ENCODE measurements at places on chromosomes 12 and 14.

DNA sequence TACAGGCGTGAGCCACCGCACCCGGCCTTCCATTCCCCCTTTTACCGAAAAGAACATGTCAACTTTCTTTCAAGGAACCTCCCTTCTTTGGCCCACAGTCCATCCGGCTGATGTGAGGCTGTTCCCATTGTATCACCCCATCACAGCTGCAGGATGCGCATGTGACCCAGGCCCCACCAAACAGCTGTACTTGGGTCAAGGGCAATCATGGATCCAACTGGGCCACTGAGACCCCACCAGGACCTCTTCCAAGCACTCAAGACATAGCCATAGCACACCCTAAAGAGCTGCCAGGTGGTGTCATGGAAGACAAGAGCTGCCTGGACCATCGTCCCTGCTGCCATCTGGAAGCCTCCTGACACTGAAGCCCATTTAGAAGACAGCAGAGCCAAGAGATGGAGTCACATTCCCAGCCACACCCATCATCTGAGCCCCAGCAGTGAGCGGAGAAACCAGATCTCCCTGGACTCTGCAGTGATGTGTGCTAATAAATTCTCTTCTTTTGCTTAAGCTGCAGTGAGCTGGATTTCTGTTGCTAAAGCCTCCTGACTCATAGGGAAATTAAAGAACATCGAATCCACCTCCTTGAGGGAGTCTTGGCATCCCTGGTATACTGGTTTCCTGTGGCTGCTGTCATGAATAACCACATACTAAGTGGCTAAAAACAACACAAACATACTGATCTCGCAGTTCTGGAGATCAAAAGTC lies 105.6 kb downstream of the KSR2 start:
- H3K36me3 ChIP-seq = no peaks in the 10 kb centered on the region
- DNase-seq = no peak
- peaks cover 15% of the 10 kb centered on the region for H3K27me3 ChIP-seq
- no peak overlapping the region for H3K27ac ChIP-seq
- no peak overlapping the region for H3K4me3 ChIP-seq
- H3K4me1 ChIP-seq = no peaks in the 10 kb centered on the region

- no peak overlapping the region for H3K4me3 ChIP-seq
- H3K4me1 ChIP-seq = peaks cover 6% of the 10 kb centered on the region
- H3K36me3 ChIP-seq = no peaks in the 10 kb centered on the region
- DNase-seq = no peak
- H3K27ac ChIP-seq = no peak overlapping the region
Observed at GRCh38 chr12:63912651-63913050, 68.2 kb downstream of the SRGAP1 start.

DNA sequence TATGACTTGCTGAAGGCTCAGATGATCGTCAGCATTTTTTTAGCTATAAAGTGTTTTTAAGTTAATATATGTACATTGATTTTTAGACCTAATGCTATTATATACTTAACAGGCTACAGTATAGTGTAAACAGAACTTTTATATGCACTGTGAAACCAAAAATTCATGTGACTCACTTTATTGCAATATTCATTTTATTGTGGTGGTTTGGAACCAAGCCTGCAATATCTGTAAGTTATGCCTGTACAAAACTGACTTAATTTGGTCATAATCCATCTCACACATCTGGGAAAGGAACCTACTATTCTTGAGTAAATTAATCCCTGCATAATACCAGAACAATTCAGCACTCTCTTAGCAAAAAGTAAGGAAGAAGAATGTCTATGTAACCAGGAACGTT lies 390.7 kb downstream of the SYT1 start:
- no peak overlapping the region for H3K27ac ChIP-seq
- no peaks in the 10 kb centered on the region for H3K36me3 ChIP-seq
- H3K4me1 ChIP-seq = no peaks in the 10 kb centered on the region
- no peak overlapping the region for H3K4me3 ChIP-seq

- peaks cover 19% of the 10 kb centered on the region for H3K4me1 ChIP-seq
- H3K4me3 ChIP-seq = no peak overlapping the region
- no peak for DNase-seq
- H3K27me3 ChIP-seq = peaks cover 82% of the 10 kb centered on the region
Observed at GRCh38 chr12:209246-209645, 4.7 kb downstream of the SLC6A12 start.

- peaks cover 5% of the 10 kb centered on the region for H3K4me1 ChIP-seq
- no peak overlapping the region for H3K4me3 ChIP-seq
- DNase-seq = no peak
- no peaks in the 10 kb centered on the region for H3K27me3 ChIP-seq
- peaks cover 9% of the 10 kb centered on the region for H3K36me3 ChIP-seq
- H3K27ac ChIP-seq = no peak overlapping the region
Observed at GRCh38 chr14:77314043-77314442, 6.6 kb downstream of the POMT2 start.

DNA sequence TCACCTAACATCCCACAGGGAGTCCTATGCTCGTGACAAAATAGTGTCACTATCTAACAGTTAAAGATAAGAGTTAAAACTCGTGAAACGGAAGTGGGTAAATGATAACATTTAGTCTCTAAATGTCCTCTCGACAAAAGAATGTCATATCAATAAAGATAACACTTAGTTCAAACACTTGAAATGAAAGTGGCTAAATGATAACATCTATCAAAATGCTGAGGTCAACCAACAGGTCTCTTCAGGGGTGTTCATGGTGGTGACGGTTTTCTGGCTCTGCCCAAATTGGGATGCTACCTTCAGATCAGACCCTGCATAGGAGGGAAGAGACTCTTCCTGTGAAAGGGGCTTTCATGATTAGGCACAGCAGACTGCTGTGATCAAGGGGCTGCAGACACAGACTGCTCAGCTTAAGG lies 22.1 kb downstream of the IL26 start:
- H3K36me3 ChIP-seq = no peaks in the 10 kb centered on the region
- no peaks in the 10 kb centered on the region for H3K4me1 ChIP-seq
- no peak for DNase-seq
- H3K27ac ChIP-seq = no peak overlapping the region

DNA sequence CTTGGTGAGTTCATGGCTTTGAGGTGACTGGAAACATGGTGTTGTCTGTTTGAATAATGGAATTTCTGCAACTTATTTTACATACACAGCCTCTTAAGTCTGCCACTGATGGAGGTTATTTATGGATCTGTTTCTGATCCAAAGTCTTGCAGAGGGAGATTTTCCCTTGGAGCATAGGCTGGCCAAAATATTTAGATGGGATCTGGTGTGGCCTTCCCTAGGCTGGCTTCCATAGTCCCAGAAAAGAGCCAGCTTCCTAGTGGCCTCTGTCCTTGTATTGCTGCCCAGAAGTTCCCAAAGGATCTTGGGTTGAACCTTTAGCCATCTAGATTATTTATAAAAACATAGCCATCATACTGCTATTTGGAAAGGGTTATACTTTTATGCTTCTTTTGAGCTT lies 491.1 kb upstream of the RGS6 start:
- H3K36me3 ChIP-seq = peaks cover 12% of the 10 kb centered on the region
- H3K27me3 ChIP-seq = no peaks in the 10 kb centered on the region
- DNase-seq = no peak
- H3K4me3 ChIP-seq = no peak overlapping the region

- no peaks in the 10 kb centered on the region for H3K36me3 ChIP-seq
- H3K4me1 ChIP-seq = peaks cover 3% of the 10 kb centered on the region
- H3K4me3 ChIP-seq = no peak overlapping the region
- no peak overlapping the region for H3K27ac ChIP-seq
- H3K27me3 ChIP-seq = no peaks in the 10 kb centered on the region
Observed at GRCh38 chr12:16198884-16199283, 78.6 kb downstream of the SLC15A5 start.

GRCh38 chr14:75831455-75831854 lies 150.3 kb downstream of the TGFB3 start:
- H3K27ac ChIP-seq = no peak overlapping the region
- no peaks in the 10 kb centered on the region for H3K27me3 ChIP-seq
- no peak overlapping the region for H3K4me3 ChIP-seq
- H3K4me1 ChIP-seq = no peaks in the 10 kb centered on the region
- H3K36me3 ChIP-seq = peaks cover 13% of the 10 kb centered on the region

DNA sequence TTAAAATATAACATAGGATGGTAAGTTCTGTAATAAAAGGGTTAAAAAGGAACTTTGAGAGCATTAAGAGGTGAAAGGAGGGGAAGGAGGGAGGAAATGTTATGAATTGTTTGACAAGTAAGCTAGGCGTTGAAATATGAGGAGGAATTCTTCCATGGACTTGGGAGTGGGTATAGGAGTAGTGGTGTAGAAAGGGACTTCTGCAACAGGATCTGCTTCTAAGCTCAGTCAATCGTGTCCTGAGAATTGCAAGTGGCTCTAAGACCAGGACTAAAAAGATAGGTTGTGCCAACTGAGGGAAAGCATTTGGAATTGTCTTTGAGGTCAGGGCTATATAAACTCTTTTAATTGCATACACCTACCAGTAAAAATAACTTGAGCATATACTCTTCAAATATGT lies 74.1 kb upstream of the SLC38A2 start:
- no peak overlapping the region for H3K4me3 ChIP-seq
- H3K36me3 ChIP-seq = no peaks in the 10 kb centered on the region
- no peak overlapping the region for H3K27ac ChIP-seq
- no peak for DNase-seq
- H3K27me3 ChIP-seq = no peaks in the 10 kb centered on the region
- peaks cover 27% of the 10 kb centered on the region for H3K4me1 ChIP-seq

- peaks cover 9% of the 10 kb centered on the region for H3K4me1 ChIP-seq
- H3K27me3 ChIP-seq = no peaks in the 10 kb centered on the region
- H3K4me3 ChIP-seq = peak overlapping the region; percentile 85
- no peak for DNase-seq
- H3K36me3 ChIP-seq = peaks cover 16% of the 10 kb centered on the region
Observed at GRCh38 chr12:109098651-109099050, 1.3 kb downstream of the UNG start.

DNA sequence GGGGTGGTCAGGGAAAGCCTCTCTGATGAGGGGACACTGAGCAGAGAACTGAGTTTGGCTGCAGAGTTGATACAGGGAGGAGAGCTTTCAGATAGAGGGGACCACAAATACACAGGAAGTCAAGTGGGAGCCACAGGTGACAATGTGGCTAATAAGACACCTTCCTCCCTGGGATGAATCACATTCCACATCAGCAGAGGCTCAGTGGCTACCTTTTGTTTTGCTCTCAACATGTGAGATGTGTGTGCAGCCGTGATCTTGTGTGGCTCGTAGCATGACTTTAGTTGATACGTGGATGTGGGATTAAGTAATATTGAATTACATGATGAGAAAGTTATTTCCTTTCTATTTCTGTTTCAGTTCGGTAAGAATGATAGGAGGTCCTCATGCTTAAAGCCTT lies 7.5 kb downstream of the CRADD start:
- no peak overlapping the region for H3K4me3 ChIP-seq
- no peak for DNase-seq
- no peak overlapping the region for H3K27ac ChIP-seq
- H3K27me3 ChIP-seq = no peaks in the 10 kb centered on the region
- peaks cover 10% of the 10 kb centered on the region for H3K36me3 ChIP-seq

- peaks cover 8% of the 10 kb centered on the region for H3K4me1 ChIP-seq
- no peak overlapping the region for H3K4me3 ChIP-seq
- DNase-seq = no peak
- peaks cover 3% of the 10 kb centered on the region for H3K36me3 ChIP-seq
- no peaks in the 10 kb centered on the region for H3K27me3 ChIP-seq
- no peak overlapping the region for H3K27ac ChIP-seq
Observed at GRCh38 chr14:61517911-61518384, 177.4 kb upstream of the HIF1A start.

DNA sequence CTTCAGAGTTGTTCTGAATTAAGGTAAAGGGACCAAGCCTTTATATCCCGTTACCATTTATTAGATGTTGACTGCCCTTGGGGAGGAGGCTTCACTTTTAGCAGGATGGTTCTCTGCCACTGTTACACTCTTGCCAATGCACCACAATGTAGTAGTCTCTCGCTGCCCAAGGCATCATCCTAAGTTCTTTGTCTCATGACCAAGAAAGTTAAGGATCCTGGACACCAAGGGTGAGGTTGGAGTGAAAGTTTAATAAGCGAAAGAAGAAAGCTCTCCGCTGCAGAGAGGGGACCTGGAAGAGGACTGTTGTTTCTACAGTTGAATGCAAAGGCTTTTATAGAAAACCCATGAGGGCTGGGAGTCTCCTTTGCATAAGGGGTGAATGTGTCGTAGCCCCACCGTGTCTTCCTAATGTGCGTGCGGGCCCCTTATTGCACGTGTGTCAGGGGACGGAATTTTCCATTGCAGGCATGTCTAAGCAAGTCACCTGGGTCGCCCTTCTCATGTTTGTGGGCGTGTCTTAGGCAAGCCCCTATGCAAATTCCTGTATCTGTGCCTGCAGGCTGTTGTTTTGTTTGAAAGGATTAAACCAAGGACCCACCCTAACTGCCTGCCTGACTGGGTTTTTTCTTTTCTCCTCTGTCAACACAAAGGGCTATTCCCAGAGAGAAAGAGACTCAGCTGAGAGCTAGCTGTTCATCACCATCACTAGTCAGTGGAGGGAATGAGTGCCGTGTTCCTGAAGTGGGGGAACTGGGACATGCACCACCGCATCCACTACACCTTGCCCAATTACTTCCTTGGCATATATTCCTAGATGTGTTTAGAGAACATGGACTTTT lies 17.6 kb upstream of the RNASE1 start:
- H3K27ac ChIP-seq = no peak overlapping the region
- H3K36me3 ChIP-seq = no peaks in the 10 kb centered on the region
- H3K27me3 ChIP-seq = peaks cover 13% of the 10 kb centered on the region
- H3K4me3 ChIP-seq = no peak overlapping the region
- no peak for DNase-seq

- DNase-seq = no peak
- H3K36me3 ChIP-seq = no peaks in the 10 kb centered on the region
- no peak overlapping the region for H3K27ac ChIP-seq
- H3K27me3 ChIP-seq = no peaks in the 10 kb centered on the region
- H3K4me3 ChIP-seq = no peak overlapping the region
Observed at GRCh38 chr12:21849878-21850277, 75.4 kb upstream of the KCNJ8 start.

- H3K36me3 ChIP-seq = no peaks in the 10 kb centered on the region
- H3K4me1 ChIP-seq = peaks cover 45% of the 10 kb centered on the region
- no peaks in the 10 kb centered on the region for H3K27me3 ChIP-seq
Observed at GRCh38 chr14:76995279-76996035, 33.1 kb downstream of the IRF2BPL start.

DNA sequence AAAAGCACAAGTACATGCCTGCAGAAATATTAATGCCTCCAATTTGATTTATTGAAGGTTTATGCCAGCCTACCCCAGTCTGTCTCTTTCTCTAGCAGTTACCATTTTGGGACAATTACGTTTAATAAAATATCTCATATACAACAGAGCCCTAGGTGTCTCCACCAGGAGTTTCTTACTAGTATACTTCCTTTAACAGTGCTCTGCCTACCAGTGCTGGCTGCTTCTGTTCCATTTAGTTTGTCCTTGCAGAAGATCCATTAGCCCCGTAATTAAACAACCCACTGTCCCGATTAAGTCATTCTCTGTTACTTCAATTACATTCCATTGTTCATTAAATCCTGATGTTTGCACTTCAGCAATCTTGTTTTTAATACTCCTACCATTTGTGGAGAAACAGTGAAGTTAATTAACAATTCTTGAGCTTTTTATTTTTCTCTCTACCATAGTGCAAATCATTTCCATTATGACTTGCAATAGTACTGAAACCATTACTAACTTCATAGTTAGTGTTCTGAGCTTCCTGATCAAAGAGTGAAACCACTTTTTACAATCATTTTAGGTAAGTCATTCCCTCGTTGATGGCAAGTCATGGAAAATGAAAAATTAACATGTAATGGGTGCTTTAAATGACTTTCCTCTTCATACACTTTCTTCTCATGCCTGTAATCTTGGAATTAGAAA lies 121.1 kb downstream of the PLXNC1 start:
- no peaks in the 10 kb centered on the region for H3K27me3 ChIP-seq
- DNase-seq = no peak
- peak overlapping the region; percentile 72 for H3K27ac ChIP-seq
- peaks cover 84% of the 10 kb centered on the region for H3K4me1 ChIP-seq
- H3K36me3 ChIP-seq = peaks cover 64% of the 10 kb centered on the region
- H3K4me3 ChIP-seq = no peak overlapping the region

All from stimulated activated naive B cell treated with anti-CD40 and anti-IgM and Interleukin-4, amounts not matched to agents 10 μg/mL and 1 μg/mL and 100 μg/mL, for 72 hours (primary cell).